NCI-H345 (cell line): ENCODE measurements at places on chromosomes 4 and X.

DNA sequence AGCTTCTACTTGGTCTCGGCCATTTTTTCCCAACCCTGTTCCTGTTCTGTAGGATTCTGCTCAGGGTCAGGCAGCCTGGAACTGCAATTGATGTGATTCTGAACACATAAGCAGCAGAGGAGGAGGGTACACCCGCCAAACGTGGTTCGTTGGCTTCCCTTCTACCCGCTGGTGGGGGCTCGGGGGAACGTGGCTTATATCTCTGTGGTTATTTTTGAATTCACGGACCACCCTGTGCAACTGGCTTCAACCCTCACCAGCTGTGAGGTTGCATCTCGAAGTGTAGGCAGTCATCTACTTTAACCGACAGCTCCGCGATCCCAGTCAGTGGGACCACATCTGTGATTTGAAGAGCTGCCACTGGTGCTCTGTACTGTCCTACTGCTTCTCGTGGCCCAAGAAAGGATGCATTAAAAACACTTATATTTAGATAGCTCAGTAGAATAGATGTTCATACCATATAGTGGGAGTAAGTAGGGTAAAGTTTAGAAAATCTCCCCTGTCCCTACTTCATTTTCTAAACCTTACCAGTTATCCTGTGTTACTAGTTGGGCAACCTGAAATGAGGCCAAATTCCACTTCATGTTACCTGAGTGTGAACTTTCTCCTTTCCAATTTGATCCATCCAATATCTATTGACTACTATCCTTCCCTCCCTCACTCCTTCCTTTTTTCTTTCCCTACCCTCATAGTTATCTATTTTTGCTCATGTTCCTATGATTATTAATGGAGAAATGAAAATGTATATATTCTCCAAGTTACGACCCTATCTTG is 80.4 kb upstream of the BCOR start:
- no peak for DNase-seq

DNA sequence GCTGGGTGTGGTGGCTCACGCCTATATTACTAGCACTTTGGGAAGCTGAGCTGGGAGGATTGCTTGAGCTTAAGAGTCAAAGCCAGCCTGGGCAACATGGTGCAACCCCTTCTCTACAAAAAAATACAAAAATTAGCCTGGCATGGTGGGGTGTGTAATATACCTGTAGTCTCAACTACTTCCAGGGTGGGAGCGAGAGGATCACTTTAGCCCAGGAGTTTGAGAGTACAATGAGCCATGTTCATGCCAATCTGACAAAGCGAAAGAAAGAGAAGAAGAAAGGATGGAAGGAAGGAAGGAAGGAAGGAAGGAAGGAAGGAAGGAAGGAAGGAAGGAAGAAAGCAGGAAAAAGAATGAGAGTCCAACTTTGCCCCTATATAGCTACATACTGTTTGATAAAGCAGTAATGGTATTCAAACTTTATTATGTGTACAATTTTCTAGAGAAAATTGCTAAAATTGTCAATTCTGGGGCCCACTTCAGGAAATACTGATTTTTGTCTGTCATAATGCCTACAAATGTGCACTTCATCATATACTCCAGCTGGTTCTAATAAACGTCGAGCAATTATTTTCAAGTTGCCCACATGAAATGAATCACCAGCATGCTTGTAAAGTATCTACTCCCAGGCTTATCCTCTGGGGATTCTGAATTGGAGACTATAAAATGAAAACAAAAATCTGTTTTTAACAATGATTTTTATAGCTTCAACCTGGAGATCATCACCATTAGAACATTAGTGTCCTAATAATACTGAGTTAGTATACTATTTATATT is 132.3 kb downstream of the NDST4 start:
- DNase-seq, result no peak

DNA sequence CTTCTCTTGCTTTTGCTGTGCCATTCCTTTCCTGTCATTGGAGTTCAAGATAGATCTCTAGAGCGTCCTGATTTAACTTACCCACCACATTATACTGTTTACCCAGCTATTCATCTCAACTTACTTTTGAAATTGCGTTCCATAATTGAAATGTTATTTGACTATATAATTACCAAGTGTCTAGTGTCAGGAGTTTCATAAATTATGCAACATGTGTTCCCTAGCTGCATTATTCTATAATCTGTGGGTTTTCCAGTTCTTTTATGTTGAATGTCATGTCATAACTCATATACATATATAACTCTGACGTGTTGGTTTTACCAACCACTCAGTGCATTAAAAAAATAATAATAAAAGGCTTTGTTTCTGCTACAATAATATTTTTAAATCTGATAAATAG is 285.9 kb upstream of the ARSJ start:
- no peak for DNase-seq

- peak; percentile 37 for DNase-seq
Measured at GRCh38 chr4:16082426-16083240, 1.2 kb downstream of the PROM1 start.

- no peak for DNase-seq
Measured at GRCh38 chrX:627995-628394, 2.6 kb upstream of the SHOX start.

DNA sequence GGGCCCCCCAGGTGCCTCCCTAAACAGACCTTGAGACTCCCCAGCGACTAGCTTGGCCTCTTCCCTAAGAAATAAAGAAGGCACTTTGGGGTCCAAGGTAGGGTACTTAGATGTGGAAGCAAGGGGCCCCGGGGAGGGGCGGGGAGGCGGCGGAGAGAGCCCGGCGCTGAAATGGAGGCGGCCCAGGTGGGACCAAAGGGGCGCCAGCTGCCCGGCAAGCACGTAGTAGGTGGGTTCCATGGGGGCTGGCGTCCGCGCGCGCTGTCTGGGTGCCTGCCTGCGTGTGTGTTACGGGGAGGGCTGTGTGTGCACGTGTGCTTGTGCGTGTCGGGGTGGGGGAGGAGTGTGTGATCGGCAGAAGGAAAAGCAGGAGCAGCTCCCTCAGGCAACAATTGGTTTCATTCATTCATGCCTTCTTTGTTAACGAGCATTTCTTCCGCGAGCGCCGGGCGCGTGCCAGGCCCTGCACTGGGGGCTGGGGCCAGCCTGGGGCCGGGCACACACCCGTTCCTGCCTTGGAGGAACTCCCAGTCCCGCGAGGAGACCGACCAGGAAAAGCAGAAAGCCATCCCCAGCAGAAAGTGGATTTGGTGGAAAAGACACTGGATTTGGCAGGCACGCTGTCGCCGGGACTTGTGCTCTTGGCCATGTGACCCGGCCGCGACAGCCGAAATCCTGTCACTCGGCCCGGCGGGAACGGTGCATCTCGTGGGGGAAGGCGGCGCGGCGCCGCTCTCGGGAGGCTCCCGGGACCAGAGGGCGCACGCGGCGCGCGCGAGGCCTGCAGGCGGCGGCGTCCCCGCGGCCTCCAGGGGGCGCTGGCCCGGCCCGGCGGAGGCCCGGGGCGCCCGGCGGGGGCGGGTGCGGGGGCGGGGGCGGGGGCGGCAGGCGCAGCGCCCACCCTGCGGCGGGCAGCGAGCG is 3.3 kb upstream of the DUSP9 start:
- no peak for DNase-seq

DNA sequence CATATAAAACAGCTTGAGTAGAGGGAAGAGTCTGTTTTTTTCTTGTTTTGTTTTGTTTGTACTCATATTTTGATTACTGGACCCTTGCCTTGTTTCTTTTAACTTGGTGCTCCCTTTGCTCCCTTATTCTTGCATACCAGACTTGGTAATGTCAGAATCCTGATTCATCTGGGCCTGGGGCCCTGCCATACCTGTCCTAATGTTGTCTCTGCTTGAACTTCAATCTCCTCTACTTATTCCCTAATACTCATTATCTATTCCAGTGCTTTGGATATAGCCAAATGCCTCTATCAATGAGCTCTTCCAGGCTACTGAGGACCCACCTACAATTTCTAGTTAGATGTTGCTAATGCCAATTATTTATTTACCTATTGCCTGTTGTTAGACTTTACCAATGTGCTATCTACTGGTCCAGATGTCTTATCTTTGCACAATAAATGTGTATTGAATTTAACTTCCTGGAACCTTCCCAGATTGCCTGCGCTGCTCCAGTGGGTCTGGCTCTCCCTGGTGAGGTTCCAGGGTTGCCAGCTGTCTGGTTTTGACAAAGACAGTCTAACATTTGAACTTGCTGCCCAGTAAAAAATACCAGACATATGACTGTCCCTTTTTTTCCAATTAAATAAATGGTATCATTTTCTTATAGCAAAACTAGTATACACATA is 64.4 kb upstream of the ACSL4 start:
- DNase-seq, result no peak

DNA sequence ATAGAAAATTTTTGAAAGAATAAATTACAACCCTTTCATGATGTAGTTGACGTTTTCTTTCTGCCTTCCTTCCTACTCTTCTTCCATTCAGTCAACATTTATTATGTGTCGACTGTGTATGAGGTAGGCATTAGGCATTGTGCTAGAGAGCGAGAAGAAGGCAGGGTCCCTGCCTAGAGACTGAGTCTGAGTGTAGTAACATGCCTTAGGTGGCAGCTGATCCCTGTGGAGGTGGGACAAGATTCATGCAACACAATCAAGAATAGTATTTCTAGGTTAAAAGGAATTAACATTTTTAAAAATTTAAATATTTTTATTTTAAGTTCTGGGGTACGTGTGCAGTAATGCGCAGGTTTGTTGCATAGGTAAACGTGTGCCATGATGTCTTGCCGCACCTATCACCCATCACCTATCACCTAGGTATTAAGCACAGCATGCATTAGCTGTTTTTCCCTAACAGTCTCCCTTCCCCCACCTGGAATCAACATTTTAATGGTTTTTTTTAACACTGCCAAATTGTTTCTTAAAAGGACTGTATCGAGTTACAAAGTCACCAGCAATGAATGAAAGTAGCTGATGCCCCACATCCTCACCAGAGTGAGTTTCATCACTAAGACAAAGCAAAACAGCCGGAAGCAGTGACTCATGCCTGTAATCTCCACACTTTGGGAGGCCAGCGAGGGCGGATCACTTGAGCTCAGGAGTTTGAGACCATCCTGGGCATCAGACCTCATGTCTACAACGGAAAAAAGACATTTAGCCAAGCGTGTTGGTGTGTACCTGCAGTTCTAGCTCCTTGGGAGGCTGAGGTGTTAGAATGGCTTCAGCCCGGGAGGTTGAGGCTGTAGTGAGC is 84.0 kb downstream of the WWC2 start:
- DNase-seq, result peak; percentile 45

DNA sequence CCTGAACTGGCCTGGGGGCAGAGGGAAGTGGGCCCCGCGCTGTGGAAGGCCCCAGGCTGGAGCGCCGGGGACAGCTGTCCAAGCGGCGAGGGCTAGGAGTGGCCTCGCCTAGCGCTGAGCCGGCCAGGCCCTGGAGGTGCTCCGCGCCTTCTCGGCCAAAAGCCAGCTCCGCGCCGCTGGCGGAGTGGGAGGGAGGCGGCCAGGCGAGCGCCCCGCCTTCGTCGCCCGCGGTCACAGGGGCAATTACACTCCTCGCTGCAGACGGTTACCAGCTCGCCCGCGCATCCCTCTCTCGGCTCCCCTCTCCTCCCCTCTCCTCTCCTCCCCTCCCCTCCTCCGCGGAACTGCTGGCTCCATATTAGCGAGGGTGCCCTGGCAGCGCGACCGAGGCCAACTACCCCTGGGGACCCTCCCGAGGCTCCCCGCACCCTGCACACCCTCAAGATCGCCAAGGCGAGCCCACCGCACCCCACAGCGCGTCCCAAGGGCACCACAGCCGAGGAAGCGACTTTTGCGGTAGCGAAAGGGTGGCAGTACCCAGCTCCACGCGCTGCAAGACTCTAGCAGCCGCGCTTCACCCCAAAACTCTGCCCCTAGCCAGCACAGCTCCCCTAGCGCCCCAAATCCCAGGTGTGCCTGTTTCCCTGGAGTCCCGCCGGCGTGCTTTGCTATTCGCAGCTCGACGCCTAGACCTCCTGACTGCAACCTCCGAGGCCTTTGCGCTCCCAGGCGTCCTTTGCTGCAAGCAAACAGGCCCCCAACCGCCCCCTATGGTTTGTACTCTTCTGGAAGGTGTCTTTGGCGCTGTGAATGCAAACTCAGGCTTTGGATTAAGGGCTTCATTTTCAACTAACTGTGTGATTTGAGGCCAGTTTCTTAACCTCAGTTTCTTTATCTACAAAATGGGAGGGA is 91.4 kb downstream of the BCOR start:
- DNase-seq, result no peak

GRCh38 chr4:83054928-83055327 is 19.9 kb downstream of the COPS4 start:
- DNase-seq, result no peak

GRCh38 chrX:110417128-110417527 is 58.5 kb downstream of the RTL9 start:
- DNase-seq, result no peak

GRCh38 chrX:74550295-74550802 is 64.1 kb downstream of the RLIM start:
- DNase-seq, result peak; percentile 67

DNA sequence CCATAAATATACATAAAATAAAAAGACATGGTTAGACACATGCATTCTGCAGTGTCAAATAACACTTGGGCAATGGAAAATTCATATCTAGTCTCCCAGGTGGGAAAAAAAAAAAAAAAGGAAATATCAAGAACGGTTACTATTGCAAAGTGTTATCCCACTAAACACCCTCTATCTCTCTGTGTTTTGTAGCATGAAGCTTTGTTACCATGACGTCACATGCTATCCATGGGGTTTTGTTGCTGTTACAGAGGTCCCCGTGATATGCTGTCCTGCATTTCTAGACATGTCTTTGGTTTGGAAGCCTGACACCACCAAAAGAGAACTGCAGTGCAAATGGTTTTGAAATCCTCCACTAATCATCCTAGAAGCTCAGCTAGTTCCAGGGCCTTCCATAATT is 50.7 kb upstream of the TLR3 start:
- no peak for DNase-seq

DNA sequence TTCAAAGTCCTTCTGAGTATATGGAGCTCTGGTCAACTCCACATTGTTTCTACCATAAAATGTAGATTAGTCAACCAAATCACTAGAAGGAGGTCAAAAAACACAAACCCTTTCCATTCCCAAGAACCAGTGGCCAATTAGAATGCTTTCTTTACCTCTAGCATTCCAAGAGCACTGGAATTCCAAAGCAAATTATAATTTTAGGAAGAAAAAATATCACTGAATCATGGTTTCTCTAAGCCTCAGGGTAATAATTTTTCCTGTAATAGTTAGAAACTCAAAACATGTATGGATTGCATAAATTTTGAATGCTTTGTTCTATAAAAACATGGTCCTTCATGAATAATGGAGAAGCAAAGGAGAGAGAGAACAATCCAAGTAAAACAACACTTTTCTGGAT is 39.5 kb downstream of the LEF1 start:
- no peak for DNase-seq

- DNase-seq, result peak; percentile 41
Measured at GRCh38 chrX:154396973-154397887, 947 bp upstream of the RPL10 start.

DNA sequence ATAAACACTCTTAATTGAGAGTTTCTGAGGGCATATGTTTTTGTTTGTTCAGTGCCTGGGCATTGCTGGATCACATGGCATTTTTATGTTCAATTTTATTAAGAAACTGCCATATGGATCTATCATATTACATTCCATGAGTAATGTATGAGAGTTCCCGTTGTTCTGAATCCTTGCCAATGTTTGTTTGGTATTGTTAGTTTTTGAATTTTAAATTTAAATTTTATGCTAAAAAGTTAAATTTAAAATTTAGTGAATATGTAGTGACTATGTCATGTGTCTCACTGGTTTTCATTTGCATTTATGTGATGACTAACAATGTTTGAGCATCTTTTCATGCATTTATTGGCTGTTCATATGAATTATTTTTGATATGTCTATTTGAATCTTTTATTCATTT is 54.8 kb upstream of the GEMIN8 start:
- DNase-seq, result no peak

- peak; percentile 73 for DNase-seq
Measured at GRCh38 chr4:133866328-133866699, 335.3 kb downstream of the PABPC4L start.

GRCh38 chr4:119550857-119551532 is 77.6 kb downstream of the PDE5A start:
- no peak for DNase-seq
